ENCODE measurements at places on chromosomes 13 and 19.

DNA sequence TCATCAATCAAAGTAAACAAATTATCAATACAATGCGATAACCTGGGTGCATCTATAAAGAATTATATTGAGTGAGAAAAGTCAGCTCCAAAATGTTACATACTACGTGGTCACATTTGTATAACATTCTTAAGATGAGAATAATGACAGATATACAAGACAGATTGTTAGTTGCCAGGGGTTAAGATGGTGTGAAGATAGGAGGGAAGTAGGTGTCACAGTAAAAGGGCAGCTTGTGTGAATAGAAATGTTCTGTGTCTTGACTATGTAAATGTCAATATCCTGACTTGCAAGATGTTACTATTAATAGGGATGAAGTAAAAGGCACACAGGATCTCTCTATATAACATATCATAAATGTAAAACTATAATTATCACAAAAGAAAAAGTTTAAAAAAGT lies 611.2 kb upstream of the SPRY2 start:
- no peaks in the 10 kb centered on the region for H3K27me3 ChIP-seq
- H3K4me1 ChIP-seq, result no peaks in the 10 kb centered on the region
- H3K27ac ChIP-seq, result no peak overlapping the region
- DNase-seq, result no peak
- H3K36me3 ChIP-seq, result no peaks in the 10 kb centered on the region
- no peak overlapping the region for H3K4me3 ChIP-seq

DNA sequence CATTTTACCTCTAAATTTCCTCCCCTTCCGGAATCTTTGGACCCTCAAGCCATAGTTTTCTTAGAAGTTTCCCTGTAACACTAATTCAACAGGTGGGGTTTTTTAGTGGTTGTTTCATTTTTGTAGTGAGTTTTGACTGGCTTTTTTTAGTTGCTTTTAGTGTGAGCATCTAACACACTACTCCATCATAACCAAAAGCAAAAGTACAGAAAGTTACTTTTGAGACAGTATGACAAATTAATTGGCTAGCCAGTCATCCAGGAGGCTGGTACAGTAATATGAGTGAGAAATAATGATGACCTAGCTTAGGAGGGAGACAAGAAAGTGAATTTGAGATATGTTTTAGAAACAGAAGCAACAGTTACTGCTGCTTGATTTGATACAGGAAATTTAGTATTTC lies 71.5 kb downstream of the DNAJC15 start:
- H3K36me3 ChIP-seq, result no peaks in the 10 kb centered on the region
- H3K27ac ChIP-seq, result no peak overlapping the region
- DNase-seq, result no peak
- no peaks in the 10 kb centered on the region for H3K4me1 ChIP-seq
- no peaks in the 10 kb centered on the region for H3K27me3 ChIP-seq

DNA sequence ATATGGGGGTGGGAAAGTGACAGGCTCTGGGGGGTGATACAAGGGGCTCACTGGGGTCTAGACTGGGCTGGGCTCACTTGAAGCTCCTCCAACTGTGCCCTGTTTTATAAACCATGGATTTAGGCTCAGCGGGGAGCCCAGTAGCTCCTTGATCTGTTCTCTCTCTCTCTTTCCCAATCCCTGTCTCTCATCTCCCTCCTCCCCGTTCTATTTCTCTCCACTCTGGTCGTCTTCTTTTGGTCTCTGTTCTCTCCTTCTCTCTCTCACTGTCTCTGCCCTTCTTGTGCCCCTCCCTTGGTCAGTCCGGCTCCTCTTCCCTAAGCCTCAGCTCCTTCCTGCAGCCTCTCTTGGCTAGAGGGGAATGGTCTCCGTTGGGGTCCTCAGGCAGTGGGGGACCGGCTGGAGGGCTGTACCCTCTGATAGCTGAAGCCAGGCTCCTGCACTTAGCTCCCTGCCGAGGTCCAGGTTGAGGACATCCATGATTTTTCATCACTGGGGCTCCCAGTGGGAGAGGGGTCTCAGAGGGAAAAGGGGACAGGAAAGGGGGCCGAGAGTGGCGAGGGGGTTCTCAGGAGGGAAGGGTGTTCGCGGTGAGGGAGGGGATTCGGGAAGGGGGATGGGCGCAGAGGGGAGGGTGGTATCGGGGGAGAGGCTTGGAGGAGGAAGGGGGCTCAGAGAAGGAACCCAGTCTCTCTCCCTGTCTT lies 8.5 kb downstream of the UNC13A start:
- peak overlapping the region; percentile 38 for H3K27ac ChIP-seq
- H3K27me3 ChIP-seq, result peaks cover 71% of the 10 kb centered on the region
- no peak for DNase-seq
- no peaks in the 10 kb centered on the region for H3K4me1 ChIP-seq

GRCh38 chr13:23703246-23703860 lies 133.1 kb downstream of the TNFRSF19 start:
- H3K27me3 ChIP-seq, result no peaks in the 10 kb centered on the region
- H3K4me3 ChIP-seq, result no peak overlapping the region
- peaks cover 4% of the 10 kb centered on the region for H3K4me1 ChIP-seq

DNA sequence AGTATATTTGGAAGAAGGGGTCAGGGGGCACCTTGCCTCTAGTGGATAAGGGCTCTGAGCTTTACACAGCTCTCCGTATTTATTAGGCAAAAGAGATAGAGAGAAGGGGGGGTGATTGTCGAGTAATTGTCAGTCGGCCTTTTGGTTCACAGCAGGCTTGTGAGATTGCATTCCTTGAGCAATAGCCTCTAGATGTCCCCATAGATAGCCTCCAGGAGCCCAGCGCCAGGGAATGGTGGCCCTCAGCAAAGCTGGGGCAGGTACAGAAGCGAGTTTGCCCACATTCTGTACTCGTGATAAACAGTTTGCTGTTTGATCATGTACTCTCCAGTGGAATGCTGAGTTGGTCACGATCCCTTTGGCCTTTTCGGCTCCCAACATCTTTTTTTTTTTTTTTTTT lies 4.6 kb downstream of the ZNF613 start:
- H3K4me1 ChIP-seq, result no peaks in the 10 kb centered on the region
- H3K36me3 ChIP-seq, result peaks cover 18% of the 10 kb centered on the region
- no peak overlapping the region for H3K27ac ChIP-seq
- H3K4me3 ChIP-seq, result no peak overlapping the region
- no peak for DNase-seq
